ENCODE measurements at places on chromosomes 1 and 21.
A peak's percentile ranks its signal among the peaks of the same experiment; 100 is the strongest.

DNA sequence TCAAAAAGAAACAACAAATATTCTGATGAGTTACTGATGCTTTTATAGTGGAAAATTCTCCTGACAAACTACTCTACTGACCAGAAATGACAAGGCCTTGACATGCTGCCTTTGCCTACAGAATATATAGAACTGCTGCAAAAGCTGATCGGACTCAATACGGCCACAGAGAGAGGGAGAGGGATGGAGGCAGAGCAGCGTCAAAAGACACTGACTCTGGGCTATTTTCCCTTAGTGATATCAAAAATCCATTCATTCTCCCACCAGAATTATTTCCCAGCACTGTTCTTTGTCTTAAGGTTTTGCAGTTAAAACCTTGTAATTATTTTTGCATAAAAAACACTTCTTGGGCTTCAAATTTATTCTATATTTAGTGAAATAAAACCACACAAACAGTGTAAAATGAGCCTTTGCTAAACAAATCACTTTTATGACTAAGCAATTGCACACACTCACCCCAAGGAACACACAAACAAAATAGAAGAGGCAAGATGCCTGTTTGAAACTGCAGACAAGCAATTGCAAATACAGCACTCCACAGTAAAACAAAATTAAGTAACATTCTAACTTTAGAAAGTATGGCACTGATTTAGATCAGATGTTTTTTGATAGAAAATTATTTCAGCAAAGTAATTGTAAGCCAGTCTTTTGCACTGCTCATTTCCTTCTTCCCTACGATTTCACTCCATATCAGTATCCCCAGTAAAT is 1036.4 kb downstream of the ADGRL2 start:
- DNase-seq: no peak

- DNase-seq: no peak
These were observed 47.6 kb downstream of the PLPP3 start for GRCh38 chr1:56531624-56532349.

GRCh38 chr1:22582661-22583635 is 19.7 kb downstream of the EPHA8 start:
- no peak for DNase-seq

DNA sequence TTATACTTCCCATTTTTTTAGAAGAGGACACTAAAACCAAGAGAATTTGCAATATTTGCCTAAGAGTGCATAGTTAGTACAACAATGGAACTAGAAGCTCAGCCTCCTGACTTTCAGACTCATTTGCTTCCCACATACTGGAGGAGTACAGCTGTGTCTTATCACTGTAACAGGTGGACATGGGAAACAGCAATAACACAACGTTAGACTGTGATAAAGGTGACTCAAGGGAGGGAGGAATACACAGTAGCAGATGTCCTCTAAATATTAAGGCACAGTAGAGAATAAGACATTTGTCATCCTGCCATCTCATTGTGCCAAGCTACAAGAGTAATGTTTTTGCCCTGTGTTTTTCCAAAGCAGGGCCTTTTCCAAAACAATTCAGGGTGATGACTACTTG is 55.4 kb upstream of the JAK1 start:
- no peak for DNase-seq

GRCh38 chr1:38941093-38941492 is 537 bp downstream of the RHBDL2 start:
- DNase-seq: no peak

GRCh38 chr21:46486481-46487126 is 27.9 kb downstream of the DIP2A start:
- no peak for DNase-seq

DNA sequence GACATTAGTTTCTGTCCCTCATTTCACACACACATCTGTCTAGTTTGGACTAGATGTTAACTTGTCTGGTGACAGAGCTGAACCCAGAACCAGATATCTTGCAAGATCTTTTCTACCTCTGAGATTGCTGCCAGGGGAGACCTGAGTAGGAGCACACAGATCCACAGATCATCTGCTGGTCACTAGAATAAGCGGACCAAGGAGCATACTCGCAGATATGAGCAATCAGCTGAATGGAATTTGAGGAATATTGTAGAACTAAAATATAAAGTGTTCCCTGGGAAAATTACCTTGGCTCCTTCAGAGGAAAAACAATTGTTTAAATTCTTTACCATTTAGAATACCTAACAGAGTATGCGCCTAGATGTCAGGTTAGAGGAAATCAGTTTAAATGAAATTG is 90.7 kb downstream of the TNFSF18 start:
- DNase-seq: no peak

DNA sequence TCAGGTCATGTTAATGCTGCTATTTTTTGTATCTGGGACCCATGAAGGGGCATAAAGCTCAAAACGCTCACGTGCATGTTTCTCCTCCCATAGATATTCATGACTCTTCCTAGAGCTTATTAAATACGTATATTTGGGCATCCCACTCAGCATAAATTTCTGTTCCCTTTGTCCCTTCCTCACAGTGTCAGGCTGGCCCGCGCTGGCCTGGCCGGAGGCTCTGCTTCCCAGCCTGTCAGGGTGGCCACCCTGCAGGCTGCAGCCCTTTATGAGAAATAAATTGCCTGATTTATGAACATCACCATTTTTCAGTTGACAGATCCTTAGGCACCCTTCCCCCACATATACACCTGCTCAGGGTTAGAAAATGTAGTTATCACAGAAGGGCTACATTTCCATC is 44.0 kb upstream of the NTPCR start:
- no peak for DNase-seq

DNA sequence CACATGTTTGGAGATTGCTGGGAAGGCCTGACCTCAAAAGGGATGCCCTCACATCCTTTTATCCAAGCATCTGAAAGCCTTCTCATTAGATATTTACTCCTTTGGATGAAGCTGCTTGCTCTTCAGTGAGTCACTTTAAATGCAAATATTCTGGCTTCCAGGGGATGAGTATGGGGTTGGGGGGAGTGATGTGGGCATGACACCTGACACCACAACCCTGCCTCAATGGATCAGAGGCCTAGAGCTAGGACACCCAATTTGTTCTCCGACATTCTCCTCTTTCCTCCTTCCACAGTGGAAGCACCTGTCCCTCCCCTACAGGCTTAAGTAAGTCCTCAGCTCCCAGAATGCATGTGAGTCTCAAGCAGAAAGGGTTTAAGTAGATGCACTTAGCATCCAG is 238.3 kb downstream of the OMA1 start:
- DNase-seq: no peak

DNA sequence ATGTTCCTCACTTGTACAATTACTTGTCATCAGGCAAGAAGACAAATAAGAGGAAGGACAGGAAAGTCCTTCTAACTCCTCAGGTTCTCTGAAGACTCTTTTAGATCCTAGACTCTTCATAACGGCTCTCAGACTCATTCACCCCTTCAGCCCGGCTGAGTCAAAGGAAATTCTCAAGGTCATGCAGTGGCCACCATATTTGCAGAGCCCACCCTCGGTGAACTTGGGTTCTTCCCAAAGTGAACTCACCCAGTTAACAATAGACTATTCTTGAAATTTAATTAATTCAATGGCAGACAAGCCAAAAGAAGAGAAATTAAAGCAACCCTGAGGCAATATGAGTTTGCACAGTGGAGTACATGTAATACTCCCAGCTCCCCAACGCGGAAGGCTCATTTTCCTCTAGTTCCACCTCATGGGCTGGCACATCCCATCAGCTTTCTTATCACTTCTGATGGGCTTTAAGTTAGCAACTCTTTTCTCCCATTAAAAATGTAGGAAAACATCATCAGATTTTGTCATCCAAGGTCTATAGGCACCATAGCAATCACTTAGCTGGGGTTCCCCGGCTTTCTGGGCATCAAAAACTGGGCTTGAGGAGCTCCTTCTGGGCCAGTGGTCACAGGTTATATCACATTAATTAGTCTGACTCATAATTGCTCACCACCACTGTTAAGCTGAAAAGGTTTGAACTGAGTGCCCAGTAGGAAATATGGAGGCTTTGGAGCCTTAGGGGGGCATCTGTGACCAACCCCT is 27.8 kb upstream of the TIAM1 start:
- DNase-seq: no peak

DNA sequence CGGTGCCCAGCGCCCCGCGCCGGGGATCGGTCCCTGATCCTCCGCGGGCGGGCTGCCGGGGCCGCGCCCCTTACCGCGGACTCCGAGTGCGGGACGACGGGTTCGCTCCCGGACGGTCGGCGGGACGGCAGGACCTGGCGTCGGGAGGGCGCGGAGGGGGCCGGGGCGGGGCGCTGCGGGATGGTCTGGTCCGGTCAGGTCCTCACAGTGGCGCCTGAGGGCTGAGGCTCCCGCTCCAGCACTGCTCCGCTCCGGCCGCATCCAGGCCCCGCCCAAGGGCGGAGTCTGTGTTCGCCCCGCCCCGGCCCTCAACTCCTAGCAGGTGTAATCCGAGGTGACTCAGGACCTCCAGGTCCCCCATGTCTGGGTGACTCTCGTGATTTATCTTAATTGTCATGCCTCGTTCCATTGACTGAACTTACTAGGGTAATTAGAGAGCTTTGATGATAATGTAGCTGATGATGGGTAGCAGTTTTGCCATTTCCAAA is at the start of gene RAB3B:
Gene RAB3B, minus strand, starts transcription at position 223 of the 488 bp plus-strand sequence. CDS start 13,583 bp downstream, outside the sequence.
- peak; percentile 65 for DNase-seq

- no peak for DNase-seq
These were observed 50.7 kb downstream of the LRIG2 start for GRCh38 chr1:113123737-113124136.

GRCh38 chr1:55352080-55352810 is 137.1 kb upstream of the USP24 start:
- no peak for DNase-seq

Data from stimulated activated CD8-positive, alpha-beta memory T cell treated with anti-CD3 and anti-CD28 coated beads, Interleukin-4, amount 100 ng/mL, for 1 hour (primary cell).